ENCODE measurements at places on chromosomes 2 and 18.

- no peak overlapping the region for H3K4me3 ChIP-seq
- no peaks in the 10 kb centered on the region for H3K27me3 ChIP-seq
- H3K4me1 ChIP-seq, result peaks cover 2% of the 10 kb centered on the region
- H3K27ac ChIP-seq, result peak overlapping the region; percentile 26
These were observed 484.7 kb upstream of the NRP2 start for GRCh38 chr2:205197468-205198139.

GRCh38 chr2:1542971-1543370 is 129.7 kb downstream of the TPO start:
- H3K4me1 ChIP-seq, result no peaks in the 10 kb centered on the region
- H3K36me3 ChIP-seq, result no peaks in the 10 kb centered on the region
- H3K27me3 ChIP-seq, result no peaks in the 10 kb centered on the region

GRCh38 chr2:180871649-180872048 is 108.8 kb upstream of the UBE2E3 start:
- DNase-seq, result no peak
- no peak overlapping the region for H3K27ac ChIP-seq
- no peaks in the 10 kb centered on the region for H3K27me3 ChIP-seq
- H3K4me1 ChIP-seq, result no peaks in the 10 kb centered on the region

DNA sequence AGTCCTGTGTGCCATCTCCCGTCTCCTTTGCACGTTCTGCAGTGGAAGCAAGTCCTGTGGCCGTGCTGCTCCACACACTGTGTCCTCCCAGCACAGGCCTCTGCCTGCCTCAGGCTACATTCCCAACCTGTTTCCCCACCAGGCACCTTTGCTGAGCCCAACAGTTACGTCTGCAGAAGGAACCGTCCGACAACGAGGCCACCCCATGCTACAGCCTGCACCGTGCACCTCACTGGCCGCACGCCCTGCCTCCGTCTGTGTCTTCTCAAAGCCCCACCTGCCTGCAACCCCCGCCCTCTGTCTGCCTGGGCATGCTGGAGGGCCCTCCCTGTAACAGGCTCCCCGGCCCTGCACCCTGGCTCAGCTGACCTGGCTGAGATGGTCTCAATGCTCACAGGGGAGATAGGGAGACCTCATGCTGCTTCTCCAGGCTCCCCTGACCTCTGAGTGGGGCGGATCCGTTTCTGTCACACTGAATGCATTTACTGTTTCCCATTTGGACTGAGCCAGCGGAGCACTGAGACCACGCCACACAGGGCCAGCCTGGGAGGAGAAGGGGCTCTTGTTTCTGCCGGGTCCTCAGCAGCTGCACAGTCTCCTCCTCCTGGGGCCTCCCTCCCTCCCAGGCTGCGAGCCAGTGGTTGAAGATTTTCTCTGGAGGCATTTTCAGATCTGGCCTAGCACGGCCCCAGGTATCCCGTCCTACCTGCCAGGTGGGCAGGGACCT is 109.1 kb upstream of the OTOS start:
- H3K4me1 ChIP-seq, result peaks cover 2% of the 10 kb centered on the region
- DNase-seq, result no peak
- H3K4me3 ChIP-seq, result no peak overlapping the region
- H3K36me3 ChIP-seq, result no peaks in the 10 kb centered on the region

DNA sequence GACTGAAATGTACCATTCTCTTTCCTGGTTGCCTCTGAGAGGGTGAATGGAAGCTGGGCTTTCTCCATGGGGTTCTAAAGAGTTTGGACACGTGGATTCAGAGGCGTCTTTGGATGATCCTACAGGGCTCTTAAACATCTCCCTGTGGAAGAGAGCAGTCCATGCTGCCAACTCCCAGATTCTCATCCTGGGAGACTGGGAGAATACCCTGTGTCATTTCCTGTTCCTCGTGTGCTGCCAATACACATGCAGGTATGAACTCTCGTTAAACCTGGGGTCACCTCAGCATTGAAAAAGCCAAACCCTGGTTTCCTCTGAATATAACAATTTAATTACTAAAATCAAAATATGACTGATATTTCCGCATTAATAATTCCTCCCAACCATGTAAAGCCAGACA is 73.3 kb upstream of the NT5C1B start:
- no peak overlapping the region for H3K27ac ChIP-seq
- H3K4me1 ChIP-seq, result no peaks in the 10 kb centered on the region
- DNase-seq, result no peak
- H3K27me3 ChIP-seq, result no peaks in the 10 kb centered on the region
- H3K4me3 ChIP-seq, result no peak overlapping the region

- no peaks in the 10 kb centered on the region for H3K36me3 ChIP-seq
- no peak overlapping the region for H3K27ac ChIP-seq
- no peak for DNase-seq
- H3K27me3 ChIP-seq, result no peaks in the 10 kb centered on the region
These were observed 4.7 kb upstream of the NCK2 start for GRCh38 chr2:105739944-105740530.

DNA sequence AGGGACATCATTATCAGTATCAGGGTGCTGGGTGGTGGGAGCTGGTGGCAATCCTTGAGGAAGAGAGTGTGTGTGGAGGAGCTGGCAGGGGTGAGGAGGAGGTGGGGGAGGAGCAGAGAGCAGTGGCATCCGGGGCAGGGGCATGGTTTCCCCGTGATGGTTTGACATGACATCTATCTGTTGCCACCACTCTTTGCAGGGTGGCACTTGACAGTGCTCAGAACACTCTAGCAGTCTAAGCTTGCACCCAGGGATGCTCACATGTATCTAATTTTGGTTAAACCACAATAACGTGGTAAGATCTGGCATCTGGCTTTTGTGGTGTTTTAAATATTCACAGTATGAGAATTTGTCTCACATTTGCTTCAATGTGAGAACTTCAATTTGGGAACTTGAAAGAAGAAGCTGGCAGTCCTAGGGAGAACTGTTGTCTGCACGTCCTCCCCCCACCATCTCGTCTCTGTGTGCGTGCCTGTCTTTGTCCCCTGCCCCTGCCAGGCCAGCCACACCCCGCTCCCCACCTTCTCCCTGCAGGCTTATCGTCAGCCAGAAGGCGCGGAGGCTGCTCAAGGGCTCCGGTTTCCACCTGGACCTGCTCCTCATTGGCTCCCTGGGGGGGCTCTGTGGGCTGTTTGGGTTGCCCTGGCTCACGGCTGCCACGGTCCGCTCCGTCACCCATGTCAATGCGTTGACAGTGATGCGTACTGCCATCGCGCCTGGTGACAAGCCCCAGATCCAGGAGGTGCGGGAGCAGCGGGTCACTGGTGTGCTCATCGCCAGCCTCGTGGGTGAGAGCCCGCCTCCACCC is 11.7 kb downstream of the SLC4A3 start:
- no peaks in the 10 kb centered on the region for H3K27me3 ChIP-seq
- no peaks in the 10 kb centered on the region for H3K36me3 ChIP-seq
- no peak for DNase-seq
- no peak overlapping the region for H3K4me3 ChIP-seq
- no peaks in the 10 kb centered on the region for H3K4me1 ChIP-seq

- no peak overlapping the region for H3K27ac ChIP-seq
- H3K4me1 ChIP-seq, result 0 out of 2 replicates have a peak, but pooled peaks cover 4% of the 10 kb centered on the region
- no peak for DNase-seq
- H3K27me3 ChIP-seq, result no peaks in the 10 kb centered on the region
- H3K4me3 ChIP-seq, result peak overlapping the region; percentile 78
These were observed 342 bp downstream of the CYB5A start for GRCh38 chr18:74291472-74291770.

DNA sequence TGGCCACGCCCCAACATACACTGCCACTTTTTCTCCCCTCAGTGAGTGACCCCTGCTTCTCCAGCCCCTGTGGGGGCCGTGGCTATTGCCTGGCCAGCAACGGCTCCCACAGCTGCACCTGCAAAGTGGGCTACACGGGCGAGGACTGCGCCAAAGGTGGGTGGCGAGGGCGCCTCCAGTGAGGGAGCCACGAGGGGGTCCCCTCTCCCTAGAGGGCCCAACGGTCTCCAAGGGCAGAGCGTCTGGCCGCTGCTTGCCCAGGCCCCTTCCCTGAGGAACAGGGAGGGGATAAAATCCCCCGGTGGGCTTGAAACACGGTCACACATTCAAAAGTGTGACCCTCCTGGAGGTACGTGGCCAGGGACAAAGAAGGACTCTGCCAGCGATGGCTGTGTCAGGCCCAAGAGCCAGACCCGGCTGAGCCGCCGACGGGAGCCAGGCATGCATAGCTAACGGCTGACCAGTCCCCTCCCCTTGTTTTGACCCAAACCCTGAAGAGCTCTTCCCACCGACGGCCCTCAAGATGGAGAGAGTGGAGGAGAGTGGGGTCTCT is 37.2 kb downstream of the MTERF4 start:
- no peak overlapping the region for H3K4me3 ChIP-seq
- no peaks in the 10 kb centered on the region for H3K36me3 ChIP-seq
- peaks cover 4% of the 10 kb centered on the region for H3K4me1 ChIP-seq
- DNase-seq, result no peak
- no peaks in the 10 kb centered on the region for H3K27me3 ChIP-seq

GRCh38 chr2:66839551-66840320 is 404.8 kb downstream of the MEIS1 start:
- no peak overlapping the region for H3K27ac ChIP-seq
- no peaks in the 10 kb centered on the region for H3K4me1 ChIP-seq
- H3K27me3 ChIP-seq, result no peaks in the 10 kb centered on the region
- no peak for DNase-seq

- no peak for DNase-seq
- H3K27me3 ChIP-seq, result no peaks in the 10 kb centered on the region
- no peak overlapping the region for H3K27ac ChIP-seq
- no peaks in the 10 kb centered on the region for H3K36me3 ChIP-seq
These were observed 188.0 kb upstream of the PARD3B start for GRCh38 chr2:204357286-204357685.

DNA sequence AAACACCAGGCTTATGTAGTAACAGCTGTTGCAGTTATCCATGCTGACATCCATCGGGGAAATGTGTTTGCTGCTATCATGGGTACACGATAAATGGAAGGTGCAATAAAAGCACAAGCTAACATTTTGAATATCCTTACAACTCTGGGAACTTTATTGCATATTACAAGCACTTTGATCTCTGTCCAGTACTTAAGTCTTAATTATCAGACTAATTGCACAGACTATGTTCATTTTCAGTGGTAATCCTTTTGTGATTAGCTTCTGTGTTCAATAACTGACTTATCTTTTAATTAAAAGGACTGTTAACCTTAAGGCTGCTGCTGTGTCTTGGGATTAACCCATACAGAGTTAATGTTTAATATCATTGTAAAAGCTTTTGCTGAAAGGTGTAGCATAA is 101.4 kb upstream of the ATP5MC3 start:
- H3K36me3 ChIP-seq, result no peaks in the 10 kb centered on the region
- no peak for DNase-seq
- H3K4me1 ChIP-seq, result no peaks in the 10 kb centered on the region
- H3K27me3 ChIP-seq, result no peaks in the 10 kb centered on the region
- no peak overlapping the region for H3K4me3 ChIP-seq

DNA sequence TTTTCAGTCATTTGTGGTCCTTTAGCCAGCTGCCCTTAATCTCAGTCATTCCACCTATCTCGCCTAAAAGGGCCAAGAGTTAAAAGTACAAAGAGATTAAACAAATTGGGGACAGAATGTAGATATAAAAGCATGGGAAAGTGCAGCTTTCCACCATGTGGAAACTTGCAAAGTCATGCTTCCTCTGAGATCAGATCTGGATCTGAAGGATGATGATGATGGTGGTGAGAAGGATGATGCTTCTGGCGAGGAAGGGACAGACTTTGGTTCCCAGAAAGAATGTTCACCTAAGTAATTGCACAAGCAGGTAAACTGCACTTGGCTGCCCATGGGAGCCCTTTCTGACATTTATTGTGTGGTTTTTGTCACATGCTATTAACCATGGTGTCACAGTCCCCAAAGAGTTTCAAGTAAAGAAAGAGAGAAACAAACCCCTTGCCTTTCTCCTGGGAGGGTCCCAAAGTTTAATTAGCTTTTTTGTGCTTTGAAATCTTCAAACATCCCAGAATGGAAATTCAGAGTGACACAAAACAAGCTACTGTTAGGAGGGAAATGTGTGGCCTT is 34.7 kb downstream of the KLF7 start:
- no peak overlapping the region for H3K4me3 ChIP-seq
- H3K36me3 ChIP-seq, result no peaks in the 10 kb centered on the region
- H3K27ac ChIP-seq, result no peak overlapping the region
- peaks cover 9% of the 10 kb centered on the region for H3K4me1 ChIP-seq

GRCh38 chr2:204680576-204680975 is 135.3 kb downstream of the PARD3B start:
- DNase-seq, result no peak
- no peaks in the 10 kb centered on the region for H3K4me1 ChIP-seq
- no peaks in the 10 kb centered on the region for H3K27me3 ChIP-seq
- no peak overlapping the region for H3K27ac ChIP-seq
- no peak overlapping the region for H3K4me3 ChIP-seq
- H3K36me3 ChIP-seq, result no peaks in the 10 kb centered on the region

DNA sequence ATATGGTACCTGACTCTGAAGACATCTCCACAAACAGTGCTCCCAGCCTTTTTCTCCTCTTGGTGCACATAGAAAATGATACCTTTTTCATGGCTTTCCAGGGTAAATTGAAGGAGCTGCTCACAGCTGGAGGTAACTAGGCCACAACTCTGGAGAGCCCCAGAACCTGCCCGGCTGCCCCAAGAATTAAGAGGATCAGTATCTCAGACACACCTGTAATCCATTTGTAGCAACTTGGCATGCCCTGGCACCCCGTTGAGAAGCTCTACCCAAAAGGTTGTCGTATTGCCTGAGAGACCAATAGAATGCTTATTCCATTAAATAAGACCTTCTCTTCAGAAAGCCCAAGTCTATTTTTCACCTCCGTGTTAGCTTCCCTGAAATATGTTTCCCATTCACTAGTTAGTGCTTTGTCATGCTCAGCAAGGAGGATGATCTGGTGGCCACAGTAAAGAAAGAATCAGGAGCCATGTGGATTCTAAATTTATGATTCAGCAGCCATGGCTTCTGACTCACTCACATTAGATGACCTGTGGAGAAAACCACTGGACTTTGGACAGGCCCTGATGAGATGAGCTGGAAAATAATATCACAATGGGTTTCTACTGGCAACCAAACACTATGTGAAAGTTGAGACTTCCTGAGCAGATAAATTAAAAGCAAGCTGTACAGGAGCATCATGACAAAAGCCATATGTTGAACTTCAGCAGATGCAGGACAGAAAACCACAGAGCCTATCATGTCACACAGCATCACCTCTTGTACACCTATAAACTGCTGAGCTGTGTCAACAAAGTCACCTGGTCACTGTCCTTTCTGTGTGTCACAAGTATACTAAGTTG is 253.3 kb upstream of the OSR1 start:
- no peaks in the 10 kb centered on the region for H3K4me1 ChIP-seq
- no peaks in the 10 kb centered on the region for H3K27me3 ChIP-seq
- H3K27ac ChIP-seq, result no peak overlapping the region
- H3K36me3 ChIP-seq, result no peaks in the 10 kb centered on the region
- H3K4me3 ChIP-seq, result no peak overlapping the region

GRCh38 chr2:190407662-190408537 is at the start of gene MFSD6:
Gene MFSD6, plus strand, starts transcription at chr2:190408355. Its CDS starts 27,675 bp downstream, at chr2:190436030.
- H3K27me3 ChIP-seq, result peaks cover 2% of the 10 kb centered on the region
- no peaks in the 10 kb centered on the region for H3K4me1 ChIP-seq
- peak within 1 kb of the TSS; percentile 90 for H3K4me3 ChIP-seq
- no peak for DNase-seq
- H3K36me3 ChIP-seq, result no peaks in the 10 kb centered on the region

GRCh38 chr2:195330513-195330956 is 326.5 kb upstream of the SLC39A10 start:
- no peaks in the 10 kb centered on the region for H3K4me1 ChIP-seq
- no peaks in the 10 kb centered on the region for H3K27me3 ChIP-seq
- no peak overlapping the region for H3K4me3 ChIP-seq
- H3K27ac ChIP-seq, result no peak overlapping the region
- H3K36me3 ChIP-seq, result no peaks in the 10 kb centered on the region

- H3K4me3 ChIP-seq, result no peak overlapping the region
- no peaks in the 10 kb centered on the region for H3K27me3 ChIP-seq
- H3K4me1 ChIP-seq, result no peaks in the 10 kb centered on the region
- no peak overlapping the region for H3K27ac ChIP-seq
These were observed 66.5 kb downstream of the LNPK start for GRCh38 chr2:175935289-175936181.

Measured in iPS DF 6.9 (cell line).